ENCODE measurements at places on chromosomes 7 and 10.

GRCh38 chr10:62599161-62599560, 205.4 kb upstream of the ADO start:
- no peak for DNase-seq

DNA sequence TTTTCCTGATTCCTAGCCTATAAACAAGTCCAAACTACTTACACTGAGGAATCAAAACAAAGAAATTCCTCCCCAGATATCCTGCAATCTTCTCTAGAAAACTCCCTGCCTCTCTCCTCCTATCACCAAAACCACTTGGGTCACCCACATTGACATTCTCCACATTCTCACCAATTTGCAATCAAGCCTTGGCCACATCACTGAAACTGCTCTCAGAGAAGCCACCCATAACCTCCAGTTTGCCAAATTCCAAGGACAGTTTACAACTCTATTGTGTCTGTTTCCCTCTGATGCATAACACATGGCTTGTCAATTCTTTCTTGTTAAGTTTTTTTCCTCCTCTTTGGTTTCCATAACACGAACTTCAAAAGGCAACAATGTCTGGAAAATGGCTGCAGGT, 233.5 kb downstream of the XPNPEP1 start:
- DNase-seq, result no peak

DNA sequence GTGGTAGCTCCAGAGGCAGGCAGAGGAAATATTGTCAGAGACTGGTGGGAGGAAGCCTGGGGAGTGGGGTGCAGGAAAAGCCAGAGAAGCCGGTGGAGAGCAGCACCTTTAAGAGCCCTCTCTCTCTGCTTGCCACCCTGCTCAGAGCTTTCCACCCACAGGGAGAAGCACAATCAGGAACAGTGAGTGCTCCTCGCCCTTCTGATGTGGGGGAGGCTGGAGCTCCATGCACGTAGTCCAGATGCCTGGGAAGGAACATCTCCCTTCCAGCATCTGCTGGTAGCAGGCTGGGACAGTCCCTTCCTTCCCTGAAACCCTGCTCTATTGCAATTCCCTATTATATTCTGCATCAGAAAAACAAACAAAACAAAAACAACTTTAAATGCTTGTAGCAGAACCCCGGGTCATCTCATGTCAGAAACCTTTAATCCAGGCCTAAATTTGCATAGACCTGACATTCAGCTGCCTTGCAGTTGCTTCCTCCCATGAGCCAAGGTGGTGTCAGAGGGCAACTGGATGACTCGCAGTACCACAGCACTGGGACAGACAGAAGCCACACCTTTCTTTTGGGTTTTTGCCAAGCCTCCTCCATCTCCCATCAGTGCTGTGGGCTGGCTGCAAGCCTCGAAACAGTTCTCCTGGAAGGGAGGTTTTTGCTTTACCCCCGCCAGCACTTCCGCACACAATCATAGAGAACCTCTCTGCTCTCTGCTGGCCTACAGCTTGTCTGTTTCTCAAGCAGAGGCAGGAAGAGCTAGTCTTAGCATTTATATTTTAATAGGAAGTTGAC, 13.1 kb downstream of the AVPI1 start:
- DNase-seq, result no peak

GRCh38 chr10:75486591-75486990, 55.2 kb downstream of the LRMDA start:
- no peak for DNase-seq

- DNase-seq, result no peak
Observed at GRCh38 chr10:84965468-84965867, 637.1 kb downstream of the CCSER2 start.

- DNase-seq, result no peak
Observed at GRCh38 chr10:89245802-89246201, 5.8 kb downstream of the LIPA start.

DNA sequence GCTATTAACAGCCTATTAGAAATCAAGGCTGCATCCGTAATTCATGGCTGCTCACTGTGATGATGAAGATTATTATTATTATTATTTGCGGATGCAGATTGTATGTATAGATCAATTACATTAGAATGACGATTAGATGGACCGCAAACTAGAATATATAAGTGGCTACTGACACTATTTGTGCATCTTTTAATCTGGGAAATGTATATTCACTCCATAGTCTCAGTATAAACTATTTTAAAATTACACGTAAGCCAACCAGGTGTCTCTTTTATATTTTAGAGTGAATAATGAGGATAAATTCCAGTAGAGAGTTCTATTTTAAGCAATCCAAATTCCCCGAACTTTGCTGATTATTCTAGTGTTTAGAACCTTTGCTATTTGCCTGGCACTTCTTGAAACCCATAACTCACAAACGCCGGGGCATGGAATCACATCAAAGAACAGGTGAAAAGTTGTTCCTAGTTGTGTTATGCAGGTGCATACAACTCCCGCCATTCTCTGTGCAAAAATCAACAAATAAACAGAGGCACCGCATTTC, 509 bp upstream of the ING3 start:
- no peak for DNase-seq

DNA sequence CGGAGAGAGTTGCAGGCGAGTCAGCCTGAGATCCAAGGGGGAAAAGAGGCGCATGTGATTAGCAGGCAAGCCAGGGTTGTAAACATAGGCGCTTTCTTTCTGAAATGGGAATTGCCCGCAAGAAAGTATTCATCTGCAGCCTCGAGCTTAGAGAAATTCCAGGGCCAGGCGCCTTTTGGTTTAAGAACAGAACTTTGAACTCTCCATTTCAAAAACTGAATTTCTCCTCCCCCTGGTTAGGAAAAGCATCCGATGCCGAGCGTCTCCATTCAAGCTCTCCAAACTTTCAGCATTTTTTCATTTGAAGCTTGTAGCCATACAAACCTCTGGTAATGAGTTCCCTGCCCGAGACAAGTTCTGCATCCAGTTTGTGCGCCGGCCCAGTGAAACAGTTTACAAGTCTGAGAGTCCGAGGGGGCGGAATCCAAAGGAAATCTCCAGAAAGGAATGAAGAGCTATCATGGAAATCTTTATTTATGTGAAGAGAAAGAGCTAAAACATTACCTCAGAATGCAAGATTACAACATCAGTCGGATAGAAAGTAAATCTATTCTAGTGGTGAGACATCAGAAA, 69.9 kb downstream of the FAM204A start:
- DNase-seq, result no peak

GRCh38 chr7:55065079-55065478, 46.3 kb downstream of the EGFR start:
- DNase-seq, result no peak

All from NCI-H1105 (cell line).